Lung (tissue), 17 donors: ENCODE measurements at places on chromosomes 11 and 22. TPM values are rescaled to one million over a fixed set of nuclear protein-coding genes. Genes with fewer than 3 reads are reported as not detected.
A peak's percentile ranks its signal among the peaks of the same experiment; 100 is the strongest.

- H3K4me3 ChIP-seq, result no peak overlapping the region
- DNase-seq, result no peak
- H3K36me3 ChIP-seq, result no peaks in the 10 kb centered on the region
- H3K27ac ChIP-seq, result no peak overlapping the region
- H3K4me1 ChIP-seq, result no peaks in the 10 kb centered on the region
These were observed 23.7 kb upstream of the RFPL3 start for GRCh38 chr22:32333769-32334659.

Gene SLC6A5
- total RNA-seq, result not detected

GRCh38 chr11:112166562-112166961 is 610 bp upstream of the TEX12 start:
- H3K4me1 ChIP-seq, result no peaks in the 10 kb centered on the region
- peak overlapping the region; percentile 27 for H3K27ac ChIP-seq
- no peak overlapping the region for H3K4me3 ChIP-seq
- no peak for DNase-seq
- H3K36me3 ChIP-seq, result no peaks in the 10 kb centered on the region
- H3K27me3 ChIP-seq, result no peaks in the 10 kb centered on the region

Gene MMP10
- 1.2 TPM for total RNA-seq

Gene BATF2
- total RNA-seq, result 2.9 TPM

DNA sequence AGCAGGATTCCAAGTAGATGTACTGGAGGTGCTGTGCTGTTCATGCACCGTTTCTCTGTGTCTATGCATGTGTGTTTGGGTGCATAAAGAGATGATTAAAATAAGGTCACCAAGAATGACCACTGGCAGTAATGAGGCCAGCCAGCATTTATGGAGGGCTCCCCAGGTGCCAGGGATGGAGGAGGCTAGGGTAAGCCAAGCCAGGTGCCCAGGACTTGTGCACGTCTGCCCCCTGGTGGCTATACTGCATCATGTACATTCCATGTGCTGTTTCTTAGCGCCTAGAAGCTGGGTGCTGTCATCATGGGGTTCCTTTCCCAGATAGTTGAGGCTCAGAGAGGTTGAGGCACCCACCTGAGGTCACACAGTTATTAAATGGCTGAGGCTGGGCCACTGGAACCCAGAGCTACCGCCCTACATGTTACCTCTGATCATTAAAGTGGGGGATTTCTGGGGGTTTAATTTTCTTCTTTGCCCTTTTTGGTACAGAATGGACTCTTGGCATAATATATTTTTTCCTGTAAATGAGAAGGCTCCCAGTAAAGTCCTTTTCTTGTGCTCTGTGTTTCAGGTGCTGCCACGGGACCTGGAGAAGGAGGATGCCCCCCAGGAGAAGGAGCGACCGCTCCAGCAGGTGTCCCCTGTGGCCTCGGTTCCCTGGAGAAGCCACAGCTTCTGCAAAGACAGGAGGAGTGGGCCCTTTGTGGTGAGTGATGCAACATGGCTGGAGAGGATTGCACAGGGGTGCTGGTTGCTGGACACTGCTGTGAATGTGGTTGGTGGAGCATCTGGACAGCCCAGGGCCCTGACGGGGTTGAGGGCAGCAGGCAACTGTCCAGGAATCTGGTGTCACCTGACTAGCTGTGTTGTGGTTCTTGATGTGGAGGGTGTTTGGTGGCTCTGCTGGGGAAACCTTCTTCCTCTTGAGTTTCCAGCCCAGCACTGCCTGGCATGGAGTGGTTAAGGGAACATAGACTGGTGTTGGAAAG is 96.4 kb downstream of the KIAA1671 start:
- H3K27ac ChIP-seq, result no peak overlapping the region
- no peak overlapping the region for H3K4me3 ChIP-seq
- H3K27me3 ChIP-seq, result no peaks in the 10 kb centered on the region
- H3K4me1 ChIP-seq, result no peaks in the 10 kb centered on the region
- H3K36me3 ChIP-seq, result no peaks in the 10 kb centered on the region

DNA sequence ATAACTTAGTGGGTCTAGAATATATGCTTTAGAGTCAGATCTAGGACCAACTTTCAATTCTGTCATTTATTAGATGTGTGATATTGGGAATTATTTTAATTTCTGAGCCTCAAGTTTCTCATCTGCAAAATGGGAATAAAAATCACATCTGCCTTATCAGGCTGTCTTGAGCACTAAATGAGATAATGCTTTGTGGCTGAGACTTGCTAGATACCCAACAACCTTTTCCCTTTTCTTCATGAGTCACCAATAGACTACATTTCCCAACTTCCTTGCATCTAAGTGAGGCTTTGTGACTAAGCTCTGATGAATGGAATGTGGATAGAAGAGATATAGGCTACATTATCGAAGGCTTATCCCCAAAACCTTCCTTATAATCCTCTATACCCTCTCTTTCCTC is 220.7 kb upstream of the SESN3 start:
- H3K36me3 ChIP-seq, result no peaks in the 10 kb centered on the region
- H3K27me3 ChIP-seq, result no peaks in the 10 kb centered on the region
- peaks cover 7% of the 10 kb centered on the region for H3K4me1 ChIP-seq
- H3K4me3 ChIP-seq, result no peak overlapping the region

Gene SIK2
- total RNA-seq, result 31.8 TPM
